ENCODE measurements at places on chromosomes 2 and 18.

- DNase-seq = peak; percentile 61
These were observed 128.5 kb downstream of the TANC1 start for GRCh38 chr2:159096901-159097300.

GRCh38 chr2:65691816-65692215, 259.4 kb upstream of the SPRED2 start:
- DNase-seq = peak; percentile 35

DNA sequence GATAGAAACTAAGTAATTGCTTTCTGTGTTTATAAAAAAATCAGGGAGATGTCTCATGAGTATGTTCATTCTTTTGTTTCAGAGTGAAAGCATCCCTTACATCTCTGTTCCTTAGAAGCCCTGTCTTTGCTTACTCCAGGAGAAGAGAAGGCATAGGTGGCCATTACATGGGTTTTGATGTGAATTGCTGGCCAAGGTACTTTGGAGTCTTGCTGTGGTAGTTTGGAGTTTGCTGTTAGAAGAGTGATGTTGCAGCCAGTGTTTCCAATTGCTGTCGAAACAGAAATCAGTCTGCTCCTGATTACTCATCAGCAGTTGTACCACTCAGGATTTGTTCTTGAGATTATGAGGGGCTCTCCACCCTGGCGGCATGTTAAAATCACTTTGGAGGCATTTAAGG, 97.8 kb upstream of the KLHL14 start:
- no peak for DNase-seq

DNA sequence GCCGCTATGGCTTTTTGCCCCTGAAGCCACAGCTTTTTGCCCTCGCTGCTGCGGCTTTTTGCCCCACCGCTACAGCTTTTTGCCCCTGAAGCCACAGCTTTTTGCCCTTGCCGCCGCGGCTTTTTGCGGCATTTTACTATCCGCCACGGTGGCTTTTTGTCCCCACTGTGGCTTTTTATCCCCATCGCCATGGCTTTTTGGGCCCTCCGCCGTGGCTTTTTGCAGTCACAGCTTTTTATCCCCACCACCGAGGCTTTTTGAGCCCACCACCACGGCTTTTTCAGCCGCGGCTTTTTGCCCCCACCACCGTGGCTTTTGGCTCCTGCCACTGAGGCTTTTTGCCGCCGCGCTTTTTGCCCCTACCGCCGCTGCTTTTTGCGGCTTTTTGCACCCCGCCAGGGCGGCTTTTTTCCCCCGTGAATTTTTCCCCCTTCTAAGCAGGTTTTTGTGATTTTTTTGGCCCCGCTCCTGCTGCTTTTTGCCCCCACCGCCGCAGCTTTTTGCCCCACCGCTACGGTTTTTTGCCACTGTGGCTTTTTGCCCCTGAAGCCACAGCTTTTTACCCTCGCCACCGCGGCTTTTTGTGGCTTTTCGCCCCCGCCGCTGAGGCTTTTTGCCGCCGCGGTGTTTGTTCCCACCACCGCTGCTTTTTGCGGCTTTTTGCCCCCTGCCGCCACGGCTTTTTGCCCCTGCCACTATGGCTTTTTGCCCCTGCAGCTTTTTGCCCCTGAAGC, 2797.2 kb upstream of the TEKT4 start:
- no peak for DNase-seq

GRCh38 chr2:191280834-191281756, 35.9 kb downstream of the MYO1B start:
- no peak for DNase-seq

- DNase-seq = no peak
These were observed 19.8 kb downstream of the PIKFYVE start for GRCh38 chr2:208285853-208286252.

GRCh38 chr2:160429248-160430000, 64.2 kb downstream of the RBMS1 start:
- DNase-seq = peak; percentile 69

DNA sequence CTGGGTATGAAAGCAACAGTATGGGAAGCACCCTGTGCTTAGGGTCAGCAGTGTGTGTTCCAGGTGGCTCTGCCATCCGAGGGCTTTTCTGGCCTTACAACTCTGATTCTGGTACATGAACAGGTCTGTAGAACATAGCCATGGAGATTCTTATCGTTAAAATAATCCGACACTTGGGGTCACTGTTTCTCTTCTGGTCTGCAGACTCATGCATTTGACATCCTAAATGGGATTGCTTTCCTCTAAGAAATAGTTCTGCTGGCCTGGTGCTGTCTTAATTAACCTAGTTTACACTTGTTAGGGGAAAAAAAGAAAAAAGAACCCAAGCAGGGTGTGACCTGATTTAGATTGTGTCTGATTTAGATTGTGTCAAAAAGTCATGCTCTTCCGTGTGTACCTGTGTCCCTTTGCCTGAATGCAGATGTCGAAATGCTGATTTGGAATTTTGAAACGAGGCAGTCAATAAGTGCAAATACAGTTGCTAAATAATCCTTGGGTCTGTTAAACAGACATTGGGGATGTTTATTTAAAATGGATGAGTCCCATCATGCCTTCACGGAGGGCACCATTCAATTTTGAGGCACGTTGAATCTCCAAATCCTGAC, 59.6 kb downstream of the TRPM8 start:
- DNase-seq = peak; percentile 68

DNA sequence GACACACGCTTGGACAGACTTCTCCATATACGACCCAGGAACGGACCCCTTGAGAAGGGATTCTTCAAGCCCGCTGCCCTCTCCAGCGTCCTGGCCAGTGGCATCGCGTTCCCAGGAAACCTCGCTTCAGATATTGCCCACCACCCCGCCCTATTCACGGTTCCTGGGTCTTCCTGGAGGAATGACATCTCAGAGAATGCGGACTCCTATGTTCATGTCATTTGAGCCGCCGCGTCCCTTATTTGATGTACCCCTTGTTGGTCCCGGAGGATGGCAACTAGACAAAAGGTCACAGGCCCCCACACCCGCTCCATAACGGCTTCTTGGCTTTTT, 588 bp upstream of the CCDC93 start:
- no peak for DNase-seq

DNA sequence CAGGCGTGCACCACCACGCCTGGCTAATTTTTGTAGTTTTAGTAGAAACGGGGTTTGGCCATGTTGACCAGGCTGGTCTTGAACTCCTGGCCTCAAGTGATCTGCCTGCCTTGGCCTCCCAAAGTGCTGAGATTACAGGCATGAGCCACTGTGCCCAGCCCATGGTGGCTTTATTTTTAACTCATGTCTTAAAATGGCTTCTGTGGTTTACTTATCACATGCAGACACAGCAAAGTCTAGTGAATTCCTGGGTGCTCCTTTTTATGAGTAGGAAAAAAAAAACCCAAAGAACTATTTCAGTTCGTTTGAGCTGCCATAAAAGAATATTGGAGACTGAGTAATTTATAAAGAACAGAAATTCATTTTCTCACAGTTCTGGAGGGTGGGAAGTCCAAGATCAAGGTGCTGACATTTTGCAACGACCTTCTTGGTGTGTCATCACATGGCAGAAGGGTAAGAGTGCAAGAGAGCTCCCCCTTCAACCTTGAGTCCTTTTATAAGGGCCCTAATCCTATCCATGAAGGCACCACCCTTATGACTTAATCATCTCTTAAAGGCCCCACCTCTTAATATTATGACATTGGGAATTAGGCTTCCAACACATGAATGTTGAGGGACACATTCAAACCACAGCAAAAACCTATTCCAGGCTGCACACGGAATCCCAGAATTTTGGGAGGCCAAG, 12.6 kb upstream of the REL start:
- no peak for DNase-seq

- peak; percentile 80 for DNase-seq
These were observed at the start of gene CCDC178 for GRCh38 chr18:33440060-33441043. CCDC178 (minus strand) TSS chr18:33440721; CDS start chr18:33412088, 28,633 bp downstream.

DNA sequence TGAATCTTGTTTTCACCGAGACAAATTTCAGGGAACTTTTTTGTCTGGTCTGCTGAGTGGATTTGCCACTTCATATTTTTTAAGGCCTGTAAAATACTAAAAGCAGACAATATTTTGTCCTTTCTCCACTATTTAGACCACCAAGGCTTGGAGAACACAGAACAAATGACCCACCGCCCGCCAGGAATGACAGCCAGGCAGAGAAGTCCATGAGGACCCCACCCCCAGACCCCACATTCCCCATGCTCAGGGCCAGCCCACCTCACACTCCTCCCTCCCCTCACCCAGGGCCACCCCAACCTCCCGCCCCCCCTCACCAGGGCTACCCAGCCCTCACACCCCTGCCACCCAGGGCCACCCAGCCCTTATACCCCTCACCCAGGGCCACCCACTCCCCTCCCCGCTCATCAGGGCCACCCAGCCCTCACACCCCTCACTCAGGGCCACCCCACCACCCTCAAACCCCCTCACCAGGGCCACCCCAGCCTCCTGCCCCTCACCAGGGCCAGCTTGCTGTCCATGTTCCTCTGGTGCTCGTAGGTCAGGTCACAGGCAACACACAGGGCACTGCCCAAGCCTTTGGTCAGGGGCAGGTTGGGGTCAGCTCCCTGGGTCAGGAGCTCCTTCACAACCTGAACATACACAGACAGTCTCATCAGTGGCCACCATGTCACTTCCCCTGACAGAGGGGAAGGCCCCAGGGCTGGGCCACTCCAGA, 50.6 kb downstream of the ANKMY1 start:
- DNase-seq = no peak

DNA sequence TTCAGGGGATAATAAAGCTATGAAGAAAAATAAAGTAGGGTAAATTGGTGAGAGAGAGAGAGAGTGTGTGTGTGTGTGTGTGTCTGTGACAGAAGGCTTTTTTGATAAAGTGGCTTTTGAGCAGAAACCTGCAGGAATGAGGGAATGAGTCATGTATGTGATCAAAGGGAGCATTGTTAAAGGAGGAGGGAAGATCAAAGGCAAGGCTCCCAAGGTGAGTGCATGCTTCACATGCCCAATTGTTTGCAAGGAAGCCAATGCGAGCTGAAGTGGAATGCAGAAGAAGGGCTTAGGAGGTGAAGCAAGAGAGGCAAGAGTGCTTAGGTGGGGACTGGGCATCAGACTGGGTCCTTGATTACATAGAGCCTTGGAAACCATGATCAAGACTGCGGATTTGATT, 96.8 kb downstream of the DNAH6 start:
- DNase-seq = no peak

DNA sequence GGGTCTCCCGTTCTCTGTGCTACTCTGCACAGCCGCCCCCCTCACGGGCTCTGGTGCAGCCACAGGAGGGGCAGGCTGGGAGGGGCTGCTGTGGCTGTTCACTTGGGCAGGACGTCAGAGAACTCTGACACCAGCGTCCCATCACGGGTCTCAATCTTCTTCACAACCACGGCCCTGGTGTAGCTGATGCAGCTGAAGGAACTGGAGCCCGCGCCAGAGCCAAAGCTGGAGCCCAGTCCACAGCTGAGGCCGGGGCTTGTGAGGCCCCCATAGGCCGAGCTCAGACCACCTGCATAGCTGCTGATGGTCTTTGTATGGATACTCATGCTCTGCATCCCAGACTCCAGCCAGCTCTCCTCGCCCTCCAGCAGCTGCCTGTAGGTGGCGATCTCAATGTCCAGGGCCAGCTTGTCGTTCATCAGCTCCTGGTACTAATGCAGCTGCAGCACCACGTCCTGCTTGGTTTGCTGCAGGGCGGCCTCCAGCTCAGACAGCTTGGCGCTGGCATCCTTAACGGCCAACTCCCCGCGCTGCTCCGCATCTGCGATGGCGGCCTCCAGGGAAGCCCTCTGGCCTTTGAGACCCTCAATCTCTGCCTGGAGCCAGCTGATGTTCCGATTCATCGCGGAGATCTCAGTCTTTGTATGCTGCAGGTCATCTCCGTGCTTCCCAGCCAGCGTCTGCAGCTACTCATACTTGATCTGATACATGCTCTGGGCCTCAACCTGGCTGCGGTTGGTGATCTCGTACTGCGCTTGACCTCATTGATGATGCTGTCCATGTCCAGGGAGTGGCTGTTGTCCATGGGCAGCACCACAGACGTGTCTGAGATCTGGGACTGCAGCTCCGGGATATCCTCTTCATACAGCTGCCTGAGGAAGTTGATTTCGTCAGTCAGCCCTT, 7.4 kb upstream of the DUSP19 start:
- DNase-seq = no peak

DNA sequence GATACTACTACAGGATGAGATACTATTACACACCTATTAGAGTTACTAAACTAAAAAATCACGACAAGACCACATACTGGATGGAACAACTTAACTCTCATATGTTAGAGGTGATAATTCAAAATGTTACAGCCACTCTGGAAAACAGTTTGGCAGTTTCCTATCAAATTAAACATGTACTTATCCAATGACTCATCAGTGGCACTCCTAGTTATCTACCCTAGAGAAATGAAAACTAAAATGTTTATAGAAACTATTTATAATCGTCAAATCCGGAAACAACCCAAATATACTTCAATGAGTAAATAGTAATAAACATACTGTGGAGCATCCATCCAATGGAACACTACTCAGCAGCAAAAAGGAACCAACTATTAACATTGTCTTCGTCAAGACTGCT, 137.0 kb upstream of the RBBP8 start:
- DNase-seq = no peak

DNA sequence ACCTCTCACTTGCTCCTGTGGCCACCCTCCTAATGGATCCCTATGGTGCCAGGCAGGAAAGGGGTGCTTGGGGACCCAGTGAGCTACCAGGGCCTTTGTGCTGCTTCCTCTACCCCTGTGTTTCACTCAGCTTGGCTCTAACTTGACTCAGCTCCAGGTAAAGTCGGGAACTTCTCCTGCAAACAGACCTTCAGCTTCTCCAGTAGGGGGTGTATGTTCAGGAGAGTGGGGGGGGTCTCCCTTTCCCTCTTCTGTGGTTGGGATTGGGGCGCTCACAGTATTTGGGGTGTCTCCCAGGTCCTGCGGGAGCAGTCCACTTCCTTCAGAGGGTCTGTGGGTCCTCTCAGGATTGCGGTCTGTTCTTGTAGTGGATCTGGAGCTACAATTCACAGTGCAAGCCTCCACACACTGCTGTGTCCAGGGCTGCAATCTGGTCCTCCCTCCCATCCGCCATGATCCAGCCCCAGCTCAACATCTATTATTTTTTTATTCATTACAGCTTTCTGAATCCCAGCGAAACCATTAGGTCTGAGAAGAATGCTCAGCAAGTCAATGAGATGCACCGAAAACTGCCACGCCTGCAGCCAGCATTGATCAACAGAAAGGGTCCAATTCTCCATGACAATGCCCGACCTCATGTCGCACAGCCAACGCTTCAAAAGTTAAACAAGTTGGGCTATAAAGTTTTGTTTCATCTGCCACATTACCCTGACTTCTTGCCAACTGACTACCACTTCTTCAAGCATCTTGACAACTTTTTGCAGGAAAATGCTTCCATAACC, 26.4 kb upstream of the SAP130 start:
- DNase-seq = no peak

DNA sequence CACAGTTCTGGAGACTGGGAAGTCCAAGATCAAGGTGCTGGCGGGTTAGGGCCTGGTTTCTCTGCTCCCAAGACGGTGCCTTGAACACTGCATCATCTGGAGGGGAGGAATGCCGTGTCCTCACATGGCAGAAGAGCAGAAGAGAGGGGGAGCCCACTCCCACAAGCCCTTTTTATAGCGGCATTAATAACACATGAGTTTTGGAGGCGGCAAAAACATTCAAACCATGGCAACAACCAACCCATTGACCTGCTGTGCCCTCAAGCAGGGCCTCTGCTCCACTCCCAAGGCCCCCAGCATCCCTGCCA, 62.0 kb downstream of the SMAD7 start:
- no peak for DNase-seq

- no peak for DNase-seq
These were observed 69.2 kb downstream of the RNF152 start for GRCh38 chr18:61823595-61823994.
